ENCODE measurements at places on chromosomes 6 and 20.

GRCh38 chr20:2364044-2364443 is 16.7 kb upstream of the TGM6 start:
- DNase-seq = no peak

- DNase-seq = no peak
Observed at GRCh38 chr20:22430746-22431168, 153.6 kb downstream of the FOXA2 start.

DNA sequence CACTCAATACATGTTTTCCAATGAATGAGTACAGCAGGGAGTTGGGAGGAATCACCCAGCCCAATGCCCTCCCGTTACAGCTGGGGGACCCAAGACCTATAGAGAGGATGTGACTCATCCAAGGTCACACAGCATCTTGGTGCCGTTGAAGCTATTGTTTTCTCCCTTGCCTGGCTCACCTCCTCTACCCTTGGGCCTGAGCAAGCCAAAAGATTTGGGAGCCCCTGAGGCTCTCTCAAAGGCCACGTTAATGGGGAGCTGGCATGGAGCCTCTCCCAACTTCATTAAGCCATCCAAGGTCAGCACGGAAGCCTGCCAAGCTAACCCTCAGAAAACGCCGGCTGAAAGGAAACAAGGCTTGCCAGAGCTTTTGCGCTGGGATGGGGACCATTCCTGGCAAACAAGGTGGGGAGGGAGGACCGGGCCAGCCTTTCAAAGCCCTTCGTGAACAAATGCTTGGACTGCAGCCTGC is 30.4 kb downstream of the KCNB1 start:
- DNase-seq = no peak

- DNase-seq = no peak
Observed at GRCh38 chr20:18005170-18005989, 36.6 kb downstream of the MGME1 start.

- no peak for DNase-seq
Observed at GRCh38 chr6:46605091-46605797, 47.4 kb downstream of the CYP39A1 start.

- DNase-seq = no peak
Observed at GRCh38 chr6:36800223-36801076, 38.8 kb downstream of the CPNE5 start.

- no peak for DNase-seq
Observed at GRCh38 chr6:144602523-144603180, 317.5 kb downstream of the UTRN start.
